ENCODE measurements at places on chromosomes 7 and 10.

DNA sequence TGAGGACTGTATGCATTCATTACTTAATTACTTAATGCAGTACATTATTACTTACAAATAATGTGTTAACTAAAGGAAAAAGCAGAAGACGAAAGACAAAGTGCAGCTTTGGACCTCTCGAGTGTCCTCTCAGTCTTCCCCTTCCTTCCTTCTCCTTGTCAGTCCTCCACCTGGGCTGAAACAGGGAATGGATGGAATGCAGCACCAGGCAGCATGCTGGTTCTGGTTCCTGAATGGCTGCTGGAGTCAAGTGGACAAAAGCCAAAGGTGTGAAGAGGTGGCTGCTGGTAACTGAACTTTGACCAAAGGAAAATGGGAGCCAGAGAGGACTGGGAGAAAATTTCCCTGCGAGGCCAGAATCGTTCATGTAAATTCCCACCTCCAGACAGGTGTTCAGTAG is 179.5 kb downstream of the GPAM start:
- DNase-seq, result no peak

GRCh38 chr7:80449836-80450235 is 62.0 kb downstream of the GNAT3 start:
- DNase-seq, result no peak

DNA sequence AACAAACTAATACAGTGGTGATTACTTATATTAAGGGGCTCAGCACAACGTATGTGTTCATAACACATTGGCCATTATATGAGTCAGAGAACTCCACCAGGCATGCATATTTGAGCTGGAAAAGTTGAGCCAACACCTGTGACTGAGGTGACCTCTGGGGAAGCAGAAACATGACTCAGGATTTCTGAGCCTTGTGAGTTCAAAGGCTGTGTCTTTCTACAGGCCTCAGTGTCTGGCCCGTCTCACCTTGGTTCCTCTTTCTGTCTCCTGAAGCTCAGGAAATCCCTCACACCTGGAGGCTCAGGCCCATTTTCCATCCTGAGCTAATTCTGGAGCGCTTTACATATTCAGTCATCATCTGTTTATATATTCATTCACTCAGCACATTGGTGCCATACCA is 230.9 kb upstream of the AGK start:
- no peak for DNase-seq

- DNase-seq, result no peak
These were observed 2.6 kb upstream of the SP4 start for GRCh38 chr7:21425290-21425689.

DNA sequence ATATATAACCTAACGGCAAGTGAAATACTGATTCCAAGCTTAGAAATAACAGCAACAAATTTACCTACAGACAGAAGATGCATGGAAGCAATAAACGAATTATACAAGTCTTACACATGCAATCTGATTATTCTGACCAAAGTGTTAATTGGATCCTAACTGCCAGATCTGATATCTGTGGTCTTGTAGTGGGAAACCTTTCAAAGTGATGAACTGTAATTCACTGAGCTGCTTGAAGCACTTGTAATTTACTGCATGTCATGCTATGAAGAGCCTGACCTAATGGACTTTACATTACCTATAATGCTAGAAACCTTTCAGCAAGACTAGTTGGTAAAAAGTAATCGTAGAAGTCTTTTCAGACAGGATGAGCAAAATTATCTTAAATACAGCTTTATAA is 205.6 kb downstream of the FOXP2 start:
- DNase-seq, result no peak

DNA sequence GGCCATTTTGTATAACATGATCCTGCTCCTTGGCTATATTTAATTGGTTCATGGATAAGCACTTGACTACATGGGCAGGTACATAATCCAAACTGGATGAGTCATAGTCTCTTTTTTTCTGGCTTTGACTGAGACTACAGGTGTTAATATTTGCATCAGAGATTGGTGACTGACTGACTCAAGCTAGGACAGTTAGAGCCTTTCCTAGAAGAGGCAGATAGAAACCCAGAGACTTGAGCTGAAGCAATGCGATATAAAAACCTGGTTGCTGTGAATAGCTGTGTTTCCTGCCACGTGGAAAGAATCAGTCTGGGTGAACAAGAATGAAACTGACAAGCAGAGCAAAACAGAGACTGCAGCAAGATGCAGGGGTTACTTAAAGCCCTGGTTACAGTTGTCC is 81.0 kb downstream of the SAMD9 start:
- DNase-seq, result no peak

GRCh38 chr7:150964593-150965111 is 13.5 kb downstream of the KCNH2 start:
- no peak for DNase-seq

DNA sequence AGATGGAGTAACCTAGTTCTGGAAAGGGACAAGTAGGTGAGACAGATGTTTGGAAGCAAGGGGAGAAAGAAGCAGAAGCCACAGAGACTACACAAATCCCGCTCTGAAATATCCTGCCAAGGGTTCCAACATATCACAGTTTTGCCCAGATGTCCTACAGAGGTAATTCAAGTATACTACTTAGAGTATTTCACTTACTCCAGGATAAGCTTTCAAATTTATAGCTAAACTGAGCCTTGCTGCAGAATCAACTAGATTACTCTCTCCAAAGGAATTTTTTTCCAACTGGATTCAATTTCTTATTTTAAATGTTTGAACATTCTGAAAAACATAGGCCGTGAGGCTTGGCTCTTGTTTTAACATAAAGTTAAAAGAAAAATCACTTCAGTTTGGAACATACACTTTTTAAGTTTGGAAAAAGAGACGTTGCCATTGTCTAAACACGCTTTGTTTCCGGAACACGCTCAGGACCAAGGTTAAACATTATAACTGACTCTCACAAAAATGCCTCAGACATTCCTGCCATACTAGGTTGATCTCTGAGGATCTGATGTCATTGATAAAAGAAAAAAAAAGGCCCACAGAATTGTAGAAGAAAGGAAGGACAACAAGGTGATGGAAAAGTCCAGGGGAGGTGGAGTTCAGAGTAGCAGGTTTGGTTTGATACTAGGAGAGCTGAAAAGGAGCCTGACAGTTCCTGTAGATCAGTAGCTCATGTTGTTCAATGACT is 74.8 kb downstream of the FAM185A start:
- no peak for DNase-seq

DNA sequence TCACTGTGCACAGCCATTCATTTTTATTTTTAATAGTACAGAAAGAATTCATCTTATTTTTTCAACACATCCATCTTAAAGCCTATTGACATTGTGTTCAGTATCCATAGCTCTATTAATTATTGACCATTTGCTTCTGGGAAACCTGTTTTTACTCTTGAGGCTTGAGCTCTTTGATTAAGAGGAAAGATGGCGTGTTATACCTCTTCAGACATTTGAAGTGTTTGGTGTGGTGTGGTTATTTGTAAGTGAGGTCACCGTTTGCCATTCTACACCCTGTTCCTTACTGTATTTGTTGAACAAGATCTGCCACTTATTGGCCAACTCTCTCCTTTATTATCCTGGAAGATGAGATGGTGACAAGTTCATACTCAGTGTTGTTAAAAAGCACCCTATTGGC is 18.4 kb downstream of the C7orf57 start:
- no peak for DNase-seq

- peak; percentile 57 for DNase-seq
These were observed 1.1 kb upstream of the PWWP2B start for GRCh38 chr10:132395704-132396493.

- no peak for DNase-seq
These were observed 110.6 kb downstream of the RAB11FIP2 start for GRCh38 chr10:117936141-117936540.

GRCh38 chr7:137989094-137989493 is 12.8 kb downstream of the CREB3L2 start:
- no peak for DNase-seq

DNA sequence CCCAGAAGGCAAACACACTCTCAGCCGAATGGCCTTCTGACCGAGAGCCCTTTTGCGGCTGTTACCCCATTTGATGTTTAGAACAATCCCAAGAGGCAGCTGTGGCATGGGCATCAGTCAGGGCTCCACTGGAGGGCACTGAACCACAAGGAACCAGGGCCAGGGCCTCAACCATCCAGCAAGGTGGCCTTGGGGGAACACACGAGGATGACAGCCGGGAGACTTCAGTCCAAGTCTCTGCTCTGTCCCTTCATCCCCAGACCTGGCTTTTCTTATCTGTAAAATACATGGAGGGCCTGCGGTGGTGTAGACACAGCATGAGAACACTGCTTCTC is 63.6 kb upstream of the INSIG1 start:
- DNase-seq, result no peak

GRCh38 chr10:130171196-130171595 is 35.0 kb downstream of the GLRX3 start:
- no peak for DNase-seq

All from activated naive CD4-positive, alpha-beta T cell (primary cell).